RCC 7860 (cell line): ENCODE measurements at places on chromosomes 2 and 18.

- DNase-seq = no peak
Observed at GRCh38 chr2:70046534-70046933, 40.7 kb upstream of the PCBP1 start.

DNA sequence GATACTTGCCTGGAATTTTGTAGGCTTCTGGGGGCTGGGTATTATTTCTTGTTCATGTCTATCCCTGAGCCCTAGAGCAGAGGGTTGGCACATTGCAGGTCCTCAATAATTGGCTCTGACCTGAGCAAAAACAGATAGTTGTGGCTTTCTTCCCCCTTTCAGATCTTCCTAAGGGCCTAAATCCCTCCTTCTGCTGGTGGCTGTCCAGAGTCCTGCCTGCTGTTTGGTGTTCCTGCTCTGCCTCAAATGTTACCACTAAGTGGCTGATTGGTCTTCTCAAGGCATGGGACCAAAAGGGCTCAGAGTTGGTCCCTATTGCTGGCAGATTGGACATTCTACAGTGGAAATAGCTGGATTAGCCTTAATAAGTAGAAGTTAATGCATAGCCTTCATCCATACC is 1.1 kb upstream of the CRYGB start:
- no peak for DNase-seq

DNA sequence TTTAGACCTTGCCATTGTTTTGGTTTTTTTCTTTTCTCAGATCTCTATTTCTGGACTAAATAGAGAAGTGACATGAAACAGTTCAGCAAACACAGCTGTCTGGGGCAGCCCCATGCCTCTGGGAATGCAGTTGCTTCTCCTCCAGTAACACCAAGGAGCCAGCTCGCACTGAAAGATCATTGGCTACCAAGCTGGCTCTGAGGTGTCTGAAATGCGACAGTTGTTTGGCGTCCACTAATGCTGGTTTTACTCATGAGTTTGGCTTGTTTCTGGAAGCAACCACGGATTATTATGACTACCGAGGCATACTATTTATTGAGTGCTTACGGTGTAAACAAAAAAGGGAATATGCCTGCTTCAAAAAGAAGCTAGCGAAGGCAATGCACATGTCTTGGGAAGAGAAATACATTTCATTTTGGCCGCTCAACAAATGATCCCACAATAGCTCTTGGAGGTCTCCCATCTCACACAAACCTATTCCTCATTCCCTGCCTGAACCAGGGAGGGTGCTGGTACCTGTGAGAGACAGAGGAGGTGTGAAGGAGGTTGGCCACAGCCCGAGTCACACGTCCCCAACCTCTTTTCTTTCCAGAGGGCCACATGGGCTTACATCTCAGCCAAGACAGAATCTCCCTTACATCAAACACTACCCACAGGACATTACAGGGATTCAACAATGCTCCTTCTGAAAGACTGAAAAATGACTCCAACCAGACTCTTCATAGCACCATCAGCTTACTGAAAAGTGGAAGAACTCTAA is 37.5 kb upstream of the NEB start:
- no peak for DNase-seq

GRCh38 chr18:10878703-10879102 is 270.7 kb downstream of the PIEZO2 start:
- DNase-seq = no peak

DNA sequence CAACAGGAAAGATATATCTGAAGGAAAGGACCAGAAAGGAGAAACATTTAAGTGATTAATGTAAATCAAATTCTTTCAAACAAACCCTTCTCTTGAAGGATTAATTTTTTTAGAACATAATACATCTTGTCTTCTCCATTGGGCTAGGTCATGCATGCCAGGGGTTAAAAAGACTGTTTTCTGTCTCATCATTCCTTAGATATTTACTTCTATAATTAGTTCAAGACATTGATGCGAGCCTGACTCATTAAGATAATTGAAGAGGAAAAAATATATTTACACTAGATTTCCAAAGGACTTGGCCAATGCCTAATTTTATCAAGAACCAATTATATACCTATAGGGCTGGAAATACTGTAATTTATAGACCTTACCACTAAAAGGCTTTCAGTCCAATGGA is 166.6 kb upstream of the SETBP1 start:
- no peak for DNase-seq
